RPMI7951 (cell line): ENCODE measurements at places on chromosomes 12 and 14.

DNA sequence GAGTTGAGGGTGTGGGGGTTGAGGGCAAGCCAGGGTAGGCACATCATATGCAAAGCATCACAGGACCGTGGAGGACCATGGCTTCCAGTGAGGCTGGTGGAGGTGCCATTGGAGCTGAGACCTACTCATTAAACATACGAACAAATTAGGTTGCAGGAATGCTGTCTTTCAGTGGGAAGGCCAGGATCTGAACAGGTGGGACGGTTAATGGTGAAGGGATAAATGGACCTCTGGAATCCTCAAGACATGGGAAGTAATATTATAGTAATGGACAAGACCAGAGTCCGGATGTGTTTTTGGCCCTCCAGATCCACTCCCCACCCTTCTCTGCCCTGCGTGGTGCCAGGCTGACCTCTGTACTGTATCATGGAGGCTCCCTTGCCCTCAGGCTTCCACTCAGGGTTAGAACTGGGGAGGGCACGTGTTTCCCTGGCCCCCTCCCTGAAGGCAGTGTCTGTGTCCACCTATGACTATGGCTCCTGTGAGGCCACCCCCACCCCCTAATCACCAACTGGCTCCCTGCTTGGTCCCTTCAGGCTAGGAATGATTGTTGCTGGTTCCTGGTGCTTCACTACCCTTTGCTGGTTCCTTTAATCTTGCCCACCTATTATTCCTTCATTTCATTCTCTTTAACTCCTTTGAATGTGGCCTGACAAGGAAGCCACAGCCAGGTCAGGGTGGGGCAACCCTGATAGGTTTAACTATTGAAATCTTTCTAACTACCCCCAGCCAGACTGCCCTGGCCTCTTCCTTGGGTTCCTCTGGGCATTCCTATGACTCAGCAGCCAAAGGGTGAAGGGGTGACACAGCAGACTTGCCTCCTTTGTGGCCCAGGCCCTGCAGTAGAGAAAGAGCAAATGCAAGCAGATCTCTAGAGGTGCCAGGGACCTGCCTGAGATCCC, 10.7 kb downstream of the DHRS2 start:
- peak; percentile 49 for DNase-seq

DNA sequence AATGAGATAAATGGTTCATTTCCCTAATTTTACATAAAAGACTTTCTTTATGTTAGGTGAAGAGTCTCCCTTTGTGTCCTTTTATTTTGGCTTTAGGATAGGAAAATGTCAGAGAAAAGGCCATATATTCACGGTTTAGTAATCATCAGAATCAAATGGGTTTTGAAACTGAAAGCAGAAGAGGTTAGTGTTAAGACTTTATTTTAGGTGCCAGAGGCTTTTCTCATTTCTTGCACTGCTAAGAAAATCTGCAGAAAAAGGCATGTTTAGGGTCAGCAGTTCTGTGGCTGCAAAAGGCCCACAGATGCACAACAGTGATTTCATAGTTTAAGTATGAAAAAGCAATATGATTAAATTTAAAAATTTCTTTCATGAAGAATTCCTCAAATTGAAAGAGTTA, 80.4 kb upstream of the SINHCAF start:
- DNase-seq: no peak

- no peak for DNase-seq
Observed at GRCh38 chr12:28129031-28129430, 61.2 kb upstream of the CCDC91 start.

DNA sequence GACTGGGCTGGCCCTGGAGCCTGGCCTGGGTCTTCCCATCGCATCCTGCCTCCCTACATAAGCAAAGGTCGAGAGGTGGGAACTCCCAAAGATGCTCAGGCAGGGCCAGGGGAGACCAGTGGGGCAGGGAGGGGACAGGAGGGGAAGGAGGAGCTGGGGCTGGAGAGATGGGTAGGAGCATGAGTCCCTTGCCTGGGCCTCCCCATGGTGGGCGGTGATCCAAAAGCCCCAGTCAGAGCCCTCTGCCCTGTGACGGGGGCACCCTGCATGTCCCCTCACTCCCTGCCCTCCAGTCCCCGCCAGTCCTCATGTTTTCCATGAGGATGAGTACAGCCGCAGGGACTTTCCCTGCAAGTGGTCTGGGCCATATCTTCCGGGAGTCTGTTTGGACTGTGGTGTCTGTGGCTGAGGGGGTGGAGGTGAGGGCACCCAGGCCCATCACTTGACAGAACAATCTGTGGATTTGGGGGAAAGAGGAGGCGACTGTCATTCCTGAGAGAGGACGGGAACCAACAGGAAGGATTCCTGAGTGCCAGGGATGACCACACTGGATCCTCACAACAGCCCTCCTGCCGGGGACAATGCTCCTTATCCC, 9.3 kb downstream of the BDKRB2 start:
- DNase-seq: peak; percentile 62

DNA sequence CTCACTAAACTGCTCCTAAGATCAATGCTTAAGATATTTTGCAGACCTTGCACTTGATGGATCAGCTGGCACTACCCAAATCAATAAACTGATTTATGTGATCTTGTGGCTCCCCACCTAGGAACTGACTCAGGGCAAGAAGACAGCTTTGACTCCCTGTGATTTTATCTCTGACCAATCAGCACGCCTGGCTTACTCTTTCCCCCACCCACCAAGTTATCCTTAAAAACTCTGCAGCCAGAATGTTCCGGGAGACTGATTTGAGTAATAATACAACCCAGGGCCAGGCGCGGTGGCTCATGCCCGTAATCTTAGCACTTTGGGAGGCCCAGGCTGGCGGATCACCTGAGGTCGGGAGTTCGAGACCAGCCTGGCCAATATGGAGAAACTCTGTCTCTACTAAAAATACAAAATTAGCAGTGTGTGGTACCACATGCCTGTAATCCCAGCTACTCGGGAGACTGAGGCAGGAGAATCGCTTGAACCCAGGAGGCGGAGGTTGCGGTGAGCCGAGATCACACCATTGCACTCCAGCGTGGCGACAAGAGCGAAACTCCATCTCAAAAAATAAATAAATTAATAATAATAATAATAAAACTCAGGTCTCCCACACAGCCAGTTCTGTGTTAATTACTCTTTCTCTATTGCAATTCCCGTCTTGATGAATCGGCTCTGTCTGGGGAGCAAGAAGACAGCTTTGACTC, 12.0 kb downstream of the MORN3 start:
- no peak for DNase-seq

GRCh38 chr14:96792003-96792402, 5.2 kb upstream of the VRK1 start:
- peak; percentile 70 for DNase-seq

DNA sequence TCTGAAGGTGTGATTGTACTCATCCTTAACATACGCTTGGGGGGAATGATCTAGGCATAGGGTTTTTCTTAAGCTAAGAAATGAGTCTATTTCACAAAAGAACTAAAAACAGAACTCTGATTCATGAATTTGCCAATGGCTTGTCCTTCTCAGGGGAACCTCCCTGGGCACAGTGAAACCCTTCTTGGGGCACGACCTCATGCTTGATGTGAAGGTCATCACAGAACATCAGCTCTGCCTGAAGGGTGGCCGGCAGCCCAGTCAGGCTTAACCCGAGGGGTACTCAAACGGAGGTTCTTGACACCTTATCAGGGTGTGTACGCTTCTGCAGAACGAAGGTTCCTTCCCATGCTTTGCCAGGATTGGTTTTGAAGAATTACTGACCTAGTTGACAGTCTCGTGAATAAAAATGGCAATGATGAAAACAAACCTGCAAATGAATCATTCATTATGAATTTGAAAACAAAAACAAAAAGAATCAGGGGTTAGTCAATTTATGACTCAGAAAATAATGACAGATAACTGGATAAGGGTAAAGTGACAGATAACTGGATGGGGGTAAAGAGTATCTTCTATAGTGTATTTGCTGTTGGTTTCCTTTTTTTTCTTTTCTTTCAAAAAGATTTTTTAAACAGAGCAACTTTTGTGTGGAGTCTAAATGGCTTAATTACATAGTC, 86.4 kb downstream of the GALNT8 start:
- DNase-seq: no peak

DNA sequence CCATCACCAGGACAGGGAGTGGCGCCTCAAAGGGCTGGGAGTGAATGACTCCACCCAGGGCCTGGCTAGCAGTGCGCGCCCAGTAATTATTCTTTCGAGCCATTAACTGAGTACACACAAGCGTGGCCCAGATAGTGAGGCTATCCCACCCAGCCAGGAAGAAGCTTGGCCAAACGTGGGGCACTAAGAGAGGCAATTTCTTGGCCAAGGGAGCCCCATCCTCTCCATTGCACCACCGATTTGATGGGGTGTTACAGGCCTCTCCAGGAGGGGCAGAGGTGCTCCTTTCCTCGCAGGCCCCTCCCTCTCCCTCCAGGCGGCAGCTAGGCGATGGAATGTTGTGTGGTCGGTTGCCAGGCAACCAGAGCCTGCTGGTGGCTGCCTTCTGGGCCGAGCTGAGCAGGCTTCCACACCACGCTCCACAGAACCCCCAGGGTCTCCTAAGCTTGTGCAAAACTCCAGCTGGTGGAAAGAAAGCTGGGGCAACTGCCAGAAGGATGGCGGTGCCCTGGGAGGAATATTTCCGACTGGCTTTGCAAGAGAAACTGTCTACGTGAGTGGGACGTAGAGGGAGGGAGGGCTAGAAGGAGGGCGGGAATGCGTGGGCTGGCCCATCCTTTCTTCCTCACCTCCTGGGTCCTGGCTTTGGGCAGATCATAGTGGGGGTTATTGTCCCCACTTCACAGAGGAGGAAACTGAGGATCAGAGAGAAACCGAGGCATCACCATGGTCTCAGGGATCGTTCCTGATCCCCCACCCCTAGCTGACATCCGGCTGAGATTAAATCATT, at the start of gene CFAP73:
Gene CFAP73, plus strand, starts transcription at position 364 of the 790 bp plus-strand sequence. Its CDS starts 134 bp downstream, at position 498.
- DNase-seq: peak; percentile 93

DNA sequence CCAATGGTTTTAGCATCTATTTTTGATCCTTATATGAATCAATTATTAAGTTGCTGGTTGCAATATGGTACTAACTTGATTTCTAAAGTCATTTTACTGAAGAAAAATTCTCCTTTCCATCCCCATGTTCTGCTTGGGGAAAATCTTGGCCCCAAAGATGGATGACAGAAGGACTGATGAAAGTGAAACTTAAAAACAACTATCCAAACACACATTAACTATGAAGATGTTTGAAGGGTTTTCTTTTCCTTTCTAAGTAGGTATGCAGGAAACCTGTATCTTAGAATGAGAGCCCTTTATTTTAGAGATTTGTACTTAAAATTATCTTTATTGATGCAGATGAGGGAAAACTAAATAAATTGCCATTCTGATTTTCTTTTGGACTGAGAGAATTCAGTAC, 5.9 kb downstream of the C12orf71 start:
- no peak for DNase-seq
